ENCODE measurements at places on chromosomes 4 and X.

DNA sequence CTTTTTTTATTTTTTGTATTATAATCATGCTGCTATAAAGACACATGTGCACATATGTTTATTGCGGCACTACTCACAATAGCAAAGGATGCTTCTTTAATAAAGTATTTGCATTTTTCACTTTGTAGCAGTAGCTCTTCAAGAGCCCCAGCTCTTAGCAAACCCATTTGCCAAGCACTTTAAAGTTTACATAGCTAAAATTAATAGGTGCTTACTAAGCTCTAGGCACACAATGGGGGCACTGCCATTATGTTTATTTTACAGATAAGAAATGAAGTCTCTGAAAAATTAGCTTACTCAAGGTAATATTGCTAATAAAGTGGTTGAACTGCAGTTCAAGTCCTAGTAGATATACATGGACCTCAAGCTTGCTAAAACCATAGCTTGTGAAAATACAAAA, 230.3 kb upstream of the ARHGAP24 start:
- no peak for DNase-seq

DNA sequence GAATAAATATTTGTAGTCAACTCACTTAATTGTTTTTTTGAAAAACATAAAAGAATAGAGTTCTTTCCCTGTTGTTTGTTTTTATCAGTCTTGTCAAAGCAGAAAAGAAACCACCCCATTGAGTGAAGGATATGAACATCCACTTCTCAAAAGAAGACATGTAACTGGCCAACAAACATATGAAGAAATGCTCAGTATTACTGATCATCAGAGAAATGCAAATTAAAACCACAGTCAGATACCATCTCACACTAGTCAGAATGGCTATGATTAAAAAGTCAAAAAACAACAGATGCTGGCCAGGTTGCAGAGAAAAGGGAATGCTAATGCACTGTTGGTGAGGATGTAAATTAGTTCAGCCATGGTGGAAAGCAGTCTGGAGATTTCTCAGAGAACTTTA, 326.1 kb upstream of the EMCN start:
- no peak for DNase-seq

DNA sequence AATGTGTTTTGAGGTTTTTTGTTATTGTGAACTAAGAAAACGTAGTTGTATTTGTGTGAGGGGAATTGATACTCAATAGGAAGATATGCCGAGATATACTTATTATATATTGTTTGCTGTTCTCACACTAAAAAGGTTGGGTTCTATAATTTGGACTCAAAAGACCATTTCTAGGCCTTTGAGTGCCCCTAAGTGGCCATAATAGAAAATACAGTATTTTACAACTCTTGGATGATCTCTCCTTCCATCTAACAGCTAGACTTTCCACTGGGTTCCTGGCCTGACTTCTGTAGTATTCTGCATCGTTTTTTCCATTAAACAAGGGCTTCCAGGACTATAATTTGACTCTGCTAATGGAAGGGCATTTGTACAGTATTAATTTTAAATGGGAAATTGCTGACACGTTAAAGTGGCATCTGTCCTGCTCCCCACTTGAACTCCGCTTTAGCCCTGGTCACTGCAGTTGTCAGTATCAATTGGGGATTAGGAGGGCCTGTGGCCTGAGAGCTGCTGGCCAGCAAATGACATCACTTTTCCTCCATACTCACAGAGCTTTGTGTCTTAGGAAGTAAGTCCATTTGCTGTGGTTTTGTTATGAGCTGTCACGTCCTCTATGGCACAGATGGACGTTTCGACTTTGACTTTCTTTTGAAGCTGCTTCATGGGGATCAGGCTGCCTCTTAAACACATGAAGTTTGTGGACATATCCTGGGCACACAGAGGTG, 176.9 kb downstream of the SLIT2 start:
- DNase-seq: no peak

DNA sequence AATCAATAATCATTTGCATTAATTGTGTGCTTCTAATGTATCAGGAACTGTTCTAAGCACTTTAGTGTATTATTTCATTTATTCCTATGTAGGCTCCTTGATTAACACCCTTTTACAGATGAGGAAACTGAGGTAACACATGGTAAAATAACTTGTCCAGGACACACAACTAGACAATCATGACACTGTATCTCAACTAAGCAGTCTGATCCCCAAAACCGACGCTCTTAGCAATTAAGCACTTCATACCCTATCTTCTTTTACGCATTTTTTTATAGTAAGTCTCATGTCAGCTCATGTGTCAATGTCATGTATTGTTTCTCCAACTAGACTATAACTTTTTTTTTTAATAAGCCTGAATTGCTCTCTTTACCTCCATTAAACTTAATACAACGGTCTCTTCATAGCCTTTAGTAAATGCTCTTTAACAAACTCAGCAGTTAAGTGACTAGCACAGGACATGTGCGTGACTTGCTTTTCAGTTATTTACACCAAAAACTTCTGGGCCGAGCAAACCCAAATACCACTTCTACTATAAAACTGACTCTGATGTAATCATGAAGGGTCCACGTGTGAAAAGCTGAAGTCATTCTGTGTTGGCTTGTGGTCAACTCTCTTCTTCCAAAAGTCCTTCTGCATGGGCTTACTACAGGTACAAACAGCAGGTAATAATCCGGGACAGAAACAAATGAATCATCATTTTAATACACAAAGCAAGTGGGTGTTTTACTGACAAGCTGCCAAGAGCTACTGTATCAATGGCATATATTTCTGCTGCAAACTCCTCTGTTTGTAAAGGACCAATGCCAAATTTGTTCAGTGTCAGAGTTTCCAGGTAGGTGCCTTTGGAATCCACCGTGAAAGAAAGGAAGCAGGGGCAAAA, 7.9 kb upstream of the AMBN start:
- DNase-seq: no peak

GRCh38 chrX:38599796-38600755, 38.7 kb downstream of the TSPAN7 start:
- no peak for DNase-seq

DNA sequence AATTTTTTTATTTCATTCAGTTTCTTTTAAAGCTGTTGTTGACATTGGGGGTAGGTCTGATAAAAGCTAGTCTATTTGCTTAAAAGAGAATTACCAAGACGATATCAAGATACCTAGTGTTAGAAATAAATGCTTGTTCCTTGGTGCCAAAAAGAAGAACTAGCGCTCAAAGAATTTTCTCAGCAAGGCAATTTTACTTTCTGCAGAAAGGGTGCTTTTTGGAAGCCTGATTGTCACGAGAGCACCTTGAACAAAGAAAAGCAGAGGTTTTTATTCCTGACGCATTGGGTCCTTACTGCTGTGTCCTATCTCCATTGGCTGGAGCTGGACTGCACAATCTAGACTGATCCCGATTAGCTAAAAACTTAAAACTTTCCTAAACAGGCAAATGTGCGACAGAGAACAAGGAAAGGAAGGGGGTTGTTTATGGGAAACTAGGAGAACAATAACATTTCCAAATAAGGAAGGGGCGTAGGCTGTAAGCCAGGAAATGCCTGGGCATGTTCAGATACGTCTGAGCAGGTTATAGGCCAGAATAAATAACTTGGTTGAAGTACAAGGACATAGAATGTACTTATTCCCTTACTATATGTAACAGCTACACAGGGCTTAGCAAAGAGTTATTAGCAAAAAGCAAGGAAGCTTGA, 50.3 kb upstream of the STPG2 start:
- no peak for DNase-seq

DNA sequence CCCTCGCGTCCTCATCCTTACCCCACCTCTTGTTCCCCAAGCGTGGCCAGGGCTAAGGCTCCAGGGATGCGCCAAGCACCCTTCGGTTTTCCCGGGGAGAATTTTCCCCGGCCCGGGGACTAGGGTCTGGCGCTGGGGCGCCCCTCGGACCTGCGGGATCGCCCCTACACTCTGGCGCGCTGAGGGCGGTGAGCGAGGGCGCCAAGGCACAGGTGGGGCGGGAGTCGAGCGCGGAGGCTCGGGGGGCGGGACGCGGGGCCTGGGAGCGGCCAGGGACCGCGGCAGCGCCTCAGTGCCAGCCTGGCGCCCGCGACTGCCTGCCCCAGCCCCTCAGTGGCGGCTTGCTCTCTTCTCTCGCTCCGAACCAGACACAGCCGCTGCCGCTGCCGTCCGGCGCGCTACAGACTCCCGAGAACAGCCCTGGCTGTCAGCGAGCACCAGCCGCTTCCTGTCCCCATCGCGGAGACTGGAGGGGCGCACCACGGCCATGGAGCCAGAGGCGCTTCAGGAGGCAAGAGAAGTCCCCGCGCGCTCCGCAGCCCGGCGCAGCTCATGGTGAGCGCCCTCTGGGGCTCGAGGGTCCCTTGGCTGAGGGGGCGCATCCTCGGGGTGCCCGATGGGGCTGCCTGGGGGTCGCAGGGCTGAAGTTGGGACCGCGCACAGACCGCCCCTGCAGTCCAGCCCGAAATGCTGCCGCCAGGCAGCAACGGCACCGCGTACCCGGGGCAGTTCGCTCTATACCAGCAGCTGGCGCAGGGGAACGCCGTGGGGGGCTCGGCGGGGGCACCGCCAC, at the start of gene DRD5:
Gene DRD5 (plus strand): TSS at position 292 of the 793 bp plus-strand sequence. CDS start 396 bp downstream, at position 688.
- no peak for DNase-seq

- no peak for DNase-seq
Observed at GRCh38 chrX:147533426-147533825, 378.3 kb upstream of the FMR1 start.

DNA sequence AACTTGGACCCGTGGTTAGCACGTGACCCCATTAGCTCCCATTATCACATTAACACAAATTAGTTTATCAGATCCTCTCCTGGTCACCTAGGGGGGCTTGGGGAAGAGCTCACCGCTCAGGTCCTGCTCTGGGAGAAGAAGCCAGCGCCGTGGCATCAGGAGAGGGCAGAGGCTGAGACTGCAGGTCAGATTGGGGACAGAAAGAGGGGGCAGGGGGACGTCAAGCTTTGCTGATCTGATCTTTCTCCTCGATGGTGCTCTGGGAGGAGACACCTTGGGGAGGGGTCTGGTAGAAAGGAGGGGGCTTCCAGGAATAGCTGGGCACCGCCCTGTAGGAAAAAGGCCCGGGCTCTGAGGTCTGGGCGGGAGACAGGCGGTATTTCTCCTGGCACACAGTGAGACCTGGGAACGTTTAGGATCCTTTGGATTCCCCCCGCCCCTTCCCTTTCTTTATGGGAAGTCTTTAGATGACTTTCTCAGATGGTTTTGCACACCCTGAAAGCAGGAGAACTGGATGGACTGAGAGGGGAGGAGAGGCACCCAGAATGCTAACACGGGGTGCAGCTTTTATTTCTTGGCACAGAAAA, 9.1 kb upstream of the ELF4 start:
- DNase-seq: no peak

GRCh38 chr4:172818901-172819300, 349.7 kb upstream of the GALNT7 start:
- no peak for DNase-seq

DNA sequence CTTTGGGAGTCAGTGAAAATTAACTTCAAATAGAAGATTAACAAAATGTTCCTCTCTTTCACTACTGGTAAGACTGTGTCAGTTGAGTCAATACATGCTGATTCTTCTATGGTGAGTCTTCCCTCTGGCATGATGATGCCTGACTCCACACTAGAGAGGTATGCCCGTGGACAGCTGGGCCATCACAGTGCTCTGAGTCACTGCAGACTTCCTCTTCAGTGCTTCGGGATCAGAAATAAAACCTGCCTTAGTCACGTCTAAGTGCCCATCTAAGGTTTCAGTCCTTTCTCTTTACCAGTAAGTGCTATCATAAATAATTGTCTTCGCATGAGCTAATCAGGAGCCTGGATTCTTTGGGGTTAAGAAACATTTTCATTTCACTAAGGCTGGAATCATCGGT, 1.6 kb upstream of the ASB5 start:
- no peak for DNase-seq

GRCh38 chr4:15653864-15654592, 1.1 kb downstream of the FBXL5 start:
- no peak for DNase-seq

GRCh38 chr4:178339769-178340168, 897.5 kb upstream of the AGA start:
- DNase-seq: no peak

- DNase-seq: no peak
Observed at GRCh38 chr4:117941611-117942010, 92.7 kb upstream of the NDST3 start.

- DNase-seq: no peak
Observed at GRCh38 chr4:132001542-132001941, 1147.6 kb upstream of the PCDH10 start.

GRCh38 chr4:48623182-48623780, 133.2 kb downstream of the ZAR1 start:
- no peak for DNase-seq

GRCh38 chrX:87310780-87311179, 206.8 kb upstream of the KLHL4 start:
- DNase-seq: no peak

- DNase-seq: no peak
Observed at GRCh38 chrX:16832301-16832700, 37.9 kb downstream of the RBBP7 start.

GRCh38 chrX:84865113-84865512, 138.6 kb upstream of the APOOL start:
- no peak for DNase-seq

DNA sequence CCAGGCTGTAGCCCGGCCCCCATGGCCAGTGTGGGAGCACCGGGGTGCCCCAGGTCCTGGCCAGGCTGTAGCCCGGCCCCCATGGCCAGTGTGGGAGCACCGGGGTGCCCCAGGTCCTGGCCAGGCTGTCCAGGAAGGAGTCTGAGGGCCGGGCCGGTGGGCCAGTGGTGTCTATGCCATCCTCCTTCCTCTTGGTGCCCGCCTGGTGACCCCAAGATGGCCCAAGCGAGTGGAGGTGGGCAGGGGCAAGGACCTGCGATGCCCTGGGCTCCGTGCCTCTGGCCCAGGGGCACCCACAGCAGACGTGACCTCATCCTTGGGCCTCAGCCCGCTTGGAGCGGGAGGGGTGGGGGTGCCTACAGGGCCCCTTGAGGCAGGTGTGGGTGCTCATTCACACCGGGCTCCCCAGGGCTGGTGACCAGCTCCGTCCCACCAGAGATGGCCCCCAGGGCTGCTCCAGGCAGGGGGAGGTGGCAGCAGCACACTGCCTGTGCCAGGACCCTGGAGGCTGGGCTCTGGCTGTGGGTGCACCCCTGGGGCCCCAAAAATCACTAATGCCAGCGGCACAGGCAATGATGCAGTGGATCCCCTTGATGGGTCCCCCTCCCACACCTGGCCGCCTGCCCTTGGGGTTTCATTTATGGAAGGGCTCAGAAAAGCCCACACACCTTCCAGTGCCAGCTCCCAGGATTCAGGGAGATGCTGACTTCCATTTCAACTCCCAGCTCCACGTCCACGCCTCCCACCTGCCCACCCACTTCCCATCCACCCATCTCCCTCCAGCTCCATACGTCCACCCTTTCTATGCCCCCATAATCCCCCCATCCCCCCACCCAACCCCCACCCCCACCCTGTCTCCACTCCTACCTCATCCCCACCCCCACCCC, 35.8 kb downstream of the TACC3 start:
- DNase-seq: no peak

DNA sequence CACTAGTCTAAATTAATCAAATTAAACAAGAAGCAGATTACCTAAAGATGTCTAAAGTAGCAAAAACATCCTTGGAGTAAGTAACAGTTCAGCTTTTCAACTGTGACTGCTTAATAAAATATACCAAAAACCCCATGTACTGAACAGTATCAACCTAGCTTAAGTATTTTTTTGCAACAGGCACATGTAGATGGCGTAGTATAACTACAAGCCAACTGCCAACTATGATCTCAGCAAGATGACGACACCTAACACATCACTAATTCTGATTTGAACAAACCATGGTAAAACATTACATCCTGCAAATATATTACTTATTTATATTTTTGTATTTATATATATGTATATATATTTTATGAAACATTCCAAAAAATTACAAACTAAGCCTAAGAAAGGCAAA, 24.5 kb downstream of the DHX15 start:
- DNase-seq: no peak

- no peak for DNase-seq
Observed at GRCh38 chrX:129833153-129833990, 10.3 kb downstream of the ZDHHC9 start.

Measured in stimulated activated CD4-positive, alpha-beta T cell treated with anti-CD3 and anti-CD28 coated beads, Interleukin-4, amount 100 ng/mL, for 24 hours (primary cell).